ENCODE measurements at places on chromosomes 16 and 17.

DNA sequence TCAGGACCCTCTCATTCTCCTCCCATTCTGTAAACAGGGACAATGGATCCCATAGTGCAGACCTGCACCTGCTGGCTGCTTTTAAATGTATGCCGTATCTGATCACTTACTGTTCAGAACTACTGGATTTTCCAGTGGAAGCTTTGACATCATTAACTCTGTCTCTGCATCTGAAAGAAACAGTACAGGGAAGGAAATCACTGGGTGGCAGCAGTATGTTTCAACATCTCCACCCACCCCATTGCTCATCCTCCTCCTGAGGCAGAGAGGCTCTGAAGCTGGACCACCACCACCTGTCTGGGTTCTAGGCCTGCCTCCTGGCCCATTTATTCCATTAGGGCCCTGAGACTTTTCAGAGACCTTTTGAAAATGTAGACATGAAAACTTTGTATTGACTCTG is 2.6 kb downstream of the CCL15 start:
- DNase-seq: no peak

DNA sequence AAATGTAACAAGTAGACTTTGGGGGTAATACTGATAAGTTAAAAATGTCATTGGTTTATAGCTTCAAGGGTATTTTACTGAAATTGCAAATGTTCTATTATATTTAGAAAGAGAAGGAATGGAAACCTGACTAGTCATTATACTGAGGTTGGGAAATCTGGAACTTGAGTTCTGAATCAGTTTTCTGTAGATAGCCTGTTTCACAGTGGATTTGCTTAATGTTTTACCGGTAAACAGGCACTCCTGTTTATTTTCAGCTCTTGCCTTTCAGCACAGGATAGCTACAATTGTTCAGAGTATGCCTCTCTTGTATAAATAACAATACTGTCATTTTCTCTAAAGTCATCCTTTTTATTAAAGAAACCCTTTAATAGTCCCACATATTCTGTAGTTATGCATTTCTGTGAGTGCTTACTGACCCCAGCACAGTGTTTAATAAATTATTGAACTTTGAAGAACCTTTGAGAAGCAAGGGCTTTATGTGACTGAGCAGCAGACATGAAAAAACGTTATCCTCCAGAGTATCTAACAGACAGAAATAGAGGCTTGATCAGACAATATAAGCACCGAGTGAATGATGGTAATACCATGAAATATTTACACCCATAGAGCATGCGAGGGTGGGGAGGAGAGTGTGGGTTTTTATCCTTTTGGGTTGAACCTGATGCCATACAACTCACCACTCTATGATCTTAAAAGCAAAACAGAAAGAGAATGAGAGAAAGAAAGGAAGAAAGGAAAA is 58.2 kb downstream of the FTO start:
- no peak for DNase-seq

- no peak for DNase-seq
Measured at GRCh38 chr17:19531780-19532501, 1.7 kb upstream of the SLC47A1 start.

DNA sequence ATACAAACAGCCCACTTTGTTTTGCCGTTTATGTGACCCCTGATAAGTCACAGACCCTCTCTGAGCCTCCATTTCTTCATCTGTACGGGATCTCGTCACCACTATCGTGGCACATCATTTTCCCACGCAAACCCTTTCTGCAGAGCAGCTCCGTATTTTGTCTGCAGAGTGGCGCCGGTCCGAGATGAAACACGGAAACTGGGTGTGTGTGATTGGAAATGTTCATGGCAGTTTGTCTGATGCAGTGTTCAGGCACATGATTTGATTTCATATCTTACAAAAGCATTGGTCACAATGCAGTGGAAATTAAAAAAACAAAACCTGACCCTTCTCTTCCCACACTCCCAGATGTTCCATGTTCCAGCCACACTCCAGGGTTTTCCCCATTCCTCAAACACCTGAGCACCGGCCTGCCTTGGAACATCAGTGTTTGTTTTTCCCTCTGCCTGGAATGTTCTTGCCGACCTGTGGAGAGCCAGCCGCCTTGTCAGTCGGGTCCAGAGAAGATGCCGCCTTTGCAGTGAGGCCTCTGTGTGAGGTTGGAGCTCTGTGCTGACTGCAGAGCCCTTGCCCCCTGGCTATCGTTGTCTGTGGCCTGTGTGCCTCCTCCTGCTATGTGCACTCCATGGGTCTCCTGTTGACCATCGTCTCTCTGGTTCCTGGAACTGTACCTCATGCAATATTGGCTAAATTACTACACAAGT is 39.2 kb downstream of the NT5M start:
- no peak for DNase-seq

DNA sequence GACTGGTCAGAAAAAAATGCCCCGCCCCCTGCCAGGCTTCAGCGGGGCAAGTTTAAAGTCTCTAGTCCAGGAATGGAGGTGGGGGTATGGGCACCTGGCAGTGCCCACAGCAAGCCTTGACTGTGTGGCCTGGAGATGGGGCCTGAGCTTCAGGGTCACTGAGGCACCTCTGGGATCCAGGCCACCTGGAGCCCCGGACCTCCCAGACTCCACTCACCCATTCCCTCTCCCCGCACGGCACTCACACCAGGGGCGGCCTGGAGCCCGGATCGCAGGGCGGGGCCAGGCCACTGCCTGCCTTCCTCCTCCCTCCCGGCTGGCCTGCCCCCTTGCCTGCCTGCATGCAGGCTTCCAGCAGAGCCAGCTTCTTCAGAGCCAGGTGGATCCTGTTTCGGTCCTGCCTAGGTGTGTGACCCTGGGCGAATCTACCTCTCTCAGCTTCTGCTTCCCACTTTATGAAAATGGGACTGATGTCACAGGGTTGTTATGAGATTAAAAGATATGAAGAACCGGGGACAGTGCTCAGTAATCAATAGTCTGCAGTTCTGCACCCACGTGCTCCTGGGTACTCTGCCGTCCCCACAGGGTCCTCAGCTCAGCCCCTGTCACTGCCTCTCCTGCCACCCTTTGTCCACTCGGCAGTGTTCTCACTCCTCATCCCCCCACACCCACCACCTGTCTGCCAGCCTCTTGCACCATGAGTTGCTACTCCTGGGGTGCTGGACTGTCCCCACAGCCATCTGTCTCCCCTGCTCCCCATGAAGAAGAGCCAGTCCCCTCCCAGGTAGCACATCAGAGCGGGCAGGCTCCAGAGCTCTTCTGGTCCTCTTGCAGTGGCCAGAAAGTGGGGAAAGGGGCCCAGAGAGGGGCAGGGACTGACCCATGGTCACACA is 1.2 kb upstream of the TCAP start:
- no peak for DNase-seq

All from skeletal muscle cell (primary cell).